Stimulated activated CD8-positive, alpha-beta memory T cell treated with anti-CD3 and anti-CD28 coated beads, Interleukin-7, amount 100 ng/mL, for 1 hour (primary cell): ENCODE measurements at places on chromosomes 11 and 22.

- DNase-seq = no peak
These were observed 46.2 kb downstream of the BLID start for GRCh38 chr11:122069707-122070360.

- no peak for DNase-seq
These were observed 7.4 kb upstream of the BDNF start for GRCh38 chr11:27707676-27708075.

- no peak for DNase-seq
These were observed 156.4 kb downstream of the TTC17 start for GRCh38 chr11:43515090-43515489.

- DNase-seq = no peak
These were observed 387.5 kb downstream of the KCNA4 start for GRCh38 chr11:29629286-29629685.

DNA sequence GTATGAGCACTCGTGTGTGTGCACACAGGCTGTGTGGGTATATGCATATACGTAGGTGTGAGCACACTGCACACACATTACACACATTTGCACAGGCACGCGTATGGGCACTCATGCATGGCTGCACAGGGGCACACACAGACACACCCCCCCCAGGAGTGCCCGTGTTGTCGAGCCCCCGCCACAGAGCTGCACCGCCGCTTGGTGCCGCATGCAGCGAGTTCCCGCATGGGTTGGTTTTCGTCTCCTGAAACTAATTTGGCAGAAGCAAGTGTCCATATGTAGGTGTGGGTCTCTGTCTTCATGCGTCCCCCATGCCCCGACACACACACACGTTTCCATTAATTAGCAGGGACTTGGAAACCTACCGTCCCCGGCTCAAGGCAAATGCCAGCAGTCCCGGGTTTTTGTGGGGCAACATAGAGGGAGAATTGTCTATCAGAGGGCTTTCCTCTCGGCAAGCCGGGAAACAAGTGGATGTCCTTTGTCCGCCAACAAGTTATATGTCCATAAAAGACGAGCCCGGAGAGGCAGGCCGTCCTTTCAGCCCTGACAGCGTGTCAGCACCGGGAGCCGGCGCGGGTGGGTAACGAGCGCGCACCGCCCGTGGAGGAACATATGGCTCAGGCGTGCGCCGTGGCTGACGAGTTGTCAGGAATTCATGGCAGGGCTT, 1291.7 kb downstream of the BRD1 start:
- DNase-seq = no peak

DNA sequence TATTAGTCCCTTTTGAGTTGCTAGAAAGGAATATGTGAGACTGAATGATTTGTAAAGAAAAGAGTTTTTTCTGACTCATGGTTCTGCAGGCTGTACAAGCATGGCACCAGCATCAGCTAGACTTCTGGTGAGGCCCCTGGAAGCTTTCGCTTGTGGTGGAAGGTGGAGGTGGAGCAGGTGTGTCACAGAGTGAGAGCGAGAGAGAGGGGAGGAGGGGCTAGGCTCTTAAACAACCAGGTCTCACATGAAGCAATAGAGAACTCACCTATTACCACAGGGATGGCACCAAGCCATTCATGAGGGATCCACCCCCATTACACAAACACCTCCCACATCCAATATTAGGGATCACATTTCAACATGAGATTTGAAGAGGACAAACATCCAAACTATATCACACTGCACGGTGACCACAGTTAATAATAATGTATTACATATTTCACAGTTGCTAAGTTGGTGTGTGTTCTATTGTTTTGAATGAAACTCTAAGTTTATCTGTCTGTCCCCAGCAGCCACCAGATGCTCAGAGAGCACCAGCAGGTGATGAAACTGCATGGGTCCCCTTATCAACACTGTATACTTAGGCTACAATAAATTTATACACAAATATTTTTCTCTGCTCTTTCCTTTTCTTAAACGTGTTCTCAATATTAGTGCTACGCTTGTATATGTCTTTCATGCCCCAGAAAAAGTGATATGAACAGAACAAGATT, 14.1 kb downstream of the ZFP91 start:
- DNase-seq = no peak

DNA sequence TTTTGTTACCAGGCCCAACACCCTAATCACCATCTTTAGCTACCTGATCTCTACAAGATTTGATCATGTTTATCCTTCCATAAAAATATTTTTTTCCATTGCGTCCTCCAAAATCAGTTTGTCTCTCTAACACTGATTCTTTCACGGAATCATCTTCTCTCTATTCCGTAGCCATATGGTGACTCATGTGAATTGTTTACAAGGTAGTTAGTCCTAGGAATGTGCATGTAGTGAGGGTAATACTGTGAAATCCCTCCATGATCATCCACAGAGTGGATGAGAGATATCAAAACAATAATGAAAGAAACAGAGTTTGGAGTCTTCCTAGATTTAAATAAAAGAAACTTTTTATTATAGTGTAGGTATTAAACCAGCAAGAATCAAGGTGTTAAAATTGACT, 230.2 kb downstream of the METTL15 start:
- DNase-seq = no peak

DNA sequence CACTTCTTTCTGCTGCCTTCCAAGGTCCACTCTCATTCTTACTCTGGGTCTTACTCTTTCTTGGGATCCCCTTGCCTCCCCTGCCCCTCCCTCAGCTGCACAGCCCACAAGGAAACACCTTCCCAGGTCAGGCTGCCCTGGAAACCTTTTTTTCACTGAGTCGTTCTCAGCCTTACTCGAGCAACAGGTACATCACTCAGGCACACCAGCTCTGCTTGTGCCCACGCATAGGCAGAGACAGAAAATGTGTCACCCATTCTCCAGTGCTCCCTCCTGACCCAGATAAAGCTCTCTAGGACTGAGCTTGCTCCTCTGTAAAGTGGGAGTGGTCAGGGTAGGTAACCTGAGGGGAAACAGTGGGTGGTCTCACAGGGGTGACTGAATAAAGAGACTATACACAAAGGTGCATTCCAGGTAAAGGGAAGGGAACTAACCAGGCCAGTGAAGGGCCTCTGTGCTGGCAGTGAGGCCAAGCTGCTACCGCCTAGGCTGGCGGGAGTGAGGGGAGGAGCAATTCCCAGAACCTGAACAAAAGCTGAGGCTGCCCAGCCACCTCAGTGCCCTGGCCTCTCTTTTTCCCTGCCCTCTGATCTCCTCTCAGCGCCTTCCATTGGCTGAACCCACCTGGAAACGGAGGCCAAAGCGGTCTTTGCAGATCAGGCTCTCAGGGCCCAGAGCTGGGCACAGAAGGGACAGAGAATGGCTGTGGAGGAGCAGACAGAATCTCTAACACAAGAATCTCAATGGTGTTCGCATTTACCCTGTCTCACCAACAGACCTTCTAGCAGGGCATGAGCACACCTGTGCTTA, 15.9 kb downstream of the PRG3 start:
- no peak for DNase-seq

GRCh38 chr22:19871023-19871844, 16.6 kb upstream of the GNB1L start:
- no peak for DNase-seq

GRCh38 chr11:68340003-68340767, 27.8 kb downstream of the LRP5 start:
- no peak for DNase-seq

GRCh38 chr11:34558211-34558610, 44.6 kb upstream of the ELF5 start:
- no peak for DNase-seq

GRCh38 chr11:57476757-57477506, 16.6 kb downstream of the RTN4RL2 start:
- no peak for DNase-seq

DNA sequence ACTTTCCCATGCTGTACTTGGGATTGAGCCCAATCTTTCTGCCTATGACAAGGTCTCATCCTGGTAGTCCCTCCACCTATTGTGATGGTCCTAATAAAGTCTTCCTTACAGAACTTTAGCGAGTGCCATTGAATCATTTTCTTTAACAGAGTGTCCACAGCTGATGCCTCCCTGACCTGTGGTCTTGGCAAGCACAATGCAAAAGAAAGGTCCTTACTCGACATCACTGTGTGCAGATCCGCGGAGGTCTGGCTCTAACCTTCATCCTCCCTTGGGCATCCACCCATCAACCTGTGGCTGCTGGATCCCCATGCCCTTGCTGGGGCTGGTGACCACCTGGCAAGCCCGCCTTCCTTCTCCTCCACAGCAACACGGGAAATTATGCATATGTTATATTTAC, 1203.9 kb downstream of the TBC1D22A start:
- DNase-seq = no peak

DNA sequence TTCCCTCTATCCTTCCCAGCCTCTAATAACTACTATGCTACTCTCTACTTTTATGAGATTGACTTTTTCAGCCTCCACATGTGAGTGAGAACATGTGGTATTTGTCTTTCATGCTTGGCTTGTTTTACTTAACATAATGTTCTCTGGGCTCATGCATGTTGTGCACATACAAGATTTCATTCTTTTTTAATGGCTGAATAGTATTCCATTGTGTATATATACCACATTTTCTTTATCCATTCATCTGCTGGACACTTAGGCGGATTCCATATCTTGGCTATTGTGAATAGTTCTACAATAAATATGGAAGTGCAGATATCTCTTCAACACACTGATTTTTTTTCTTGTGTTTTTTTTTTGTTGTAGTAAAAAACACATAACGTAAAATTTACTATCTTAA, 19.4 kb downstream of the OSBP2 start:
- DNase-seq = no peak

- DNase-seq = no peak
These were observed 9.4 kb upstream of the MRPL23 start for GRCh38 chr11:1937616-1938342.

DNA sequence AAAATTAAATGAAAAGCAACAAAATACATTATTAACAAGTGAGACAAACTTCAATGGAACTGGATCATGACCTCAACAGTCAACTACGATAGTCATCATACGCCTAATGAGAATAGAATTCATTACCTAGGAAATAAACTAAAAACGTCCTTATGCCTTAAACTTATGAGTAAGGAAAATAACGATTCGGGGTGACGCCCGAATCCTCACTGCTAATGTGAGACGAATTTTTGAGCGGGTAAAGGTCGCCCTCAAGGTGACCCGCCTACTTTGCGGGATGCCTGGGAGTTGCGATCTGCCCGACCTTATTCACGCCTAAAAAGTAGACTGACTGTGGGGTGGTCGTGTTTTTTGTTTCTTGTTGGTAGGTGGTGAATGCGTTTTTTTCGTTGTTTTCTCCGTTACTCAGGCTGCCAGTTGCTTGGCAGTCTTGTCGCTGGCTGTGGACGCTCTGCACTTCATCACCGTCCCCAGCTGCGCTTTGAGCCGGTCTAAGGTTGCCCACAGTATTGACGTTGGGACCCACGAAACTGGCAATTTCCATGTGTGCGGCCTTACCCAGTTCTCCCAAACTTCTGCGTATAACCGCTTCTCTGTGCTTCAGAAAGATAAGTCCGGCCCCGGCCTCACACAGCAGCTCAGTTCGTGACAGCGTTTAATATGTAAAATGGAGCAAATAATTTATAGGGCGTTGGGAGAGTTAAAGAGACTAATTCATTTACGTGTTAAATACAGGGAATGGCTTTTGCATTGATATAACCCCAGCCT, 593 bp upstream of the POLDIP3 start:
- DNase-seq = peak; percentile 64

GRCh38 chr22:19912271-19912999, 29.1 kb upstream of the COMT start:
- DNase-seq = no peak

DNA sequence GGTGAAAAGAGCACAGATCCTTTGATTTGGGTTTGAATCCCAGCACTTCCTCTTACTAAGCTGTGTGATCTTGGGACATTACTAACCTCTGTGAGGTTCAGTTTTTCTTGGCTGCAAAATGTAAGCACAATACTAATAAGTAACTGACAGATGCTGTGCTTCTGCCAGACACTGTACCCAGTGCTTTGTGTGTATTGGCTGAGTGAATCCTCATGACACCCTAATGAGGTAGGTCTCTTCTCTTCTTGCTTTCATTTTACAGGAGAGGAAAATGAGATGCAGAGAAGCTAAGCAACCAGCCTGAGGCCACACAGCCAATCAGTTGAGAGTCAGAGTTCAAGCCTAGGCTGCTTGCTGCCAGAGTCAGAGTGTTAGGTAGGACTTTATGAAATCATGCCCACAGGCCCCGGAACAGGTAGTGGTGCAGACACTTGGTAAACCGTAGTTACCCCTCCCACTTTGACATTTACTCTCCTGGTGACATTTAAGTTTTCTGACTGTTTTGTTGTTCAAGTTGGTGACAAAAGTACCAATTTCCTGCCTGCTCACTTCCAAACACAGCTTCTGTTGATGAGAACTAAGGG, 21.2 kb downstream of the PTPRJ start:
- peak; percentile 64 for DNase-seq

GRCh38 chr11:1744891-1745700, 5.3 kb downstream of the IFITM10 start:
- DNase-seq = no peak

- DNase-seq = no peak
These were observed 5.5 kb upstream of the IL10RA start for GRCh38 chr11:117980720-117981119.

DNA sequence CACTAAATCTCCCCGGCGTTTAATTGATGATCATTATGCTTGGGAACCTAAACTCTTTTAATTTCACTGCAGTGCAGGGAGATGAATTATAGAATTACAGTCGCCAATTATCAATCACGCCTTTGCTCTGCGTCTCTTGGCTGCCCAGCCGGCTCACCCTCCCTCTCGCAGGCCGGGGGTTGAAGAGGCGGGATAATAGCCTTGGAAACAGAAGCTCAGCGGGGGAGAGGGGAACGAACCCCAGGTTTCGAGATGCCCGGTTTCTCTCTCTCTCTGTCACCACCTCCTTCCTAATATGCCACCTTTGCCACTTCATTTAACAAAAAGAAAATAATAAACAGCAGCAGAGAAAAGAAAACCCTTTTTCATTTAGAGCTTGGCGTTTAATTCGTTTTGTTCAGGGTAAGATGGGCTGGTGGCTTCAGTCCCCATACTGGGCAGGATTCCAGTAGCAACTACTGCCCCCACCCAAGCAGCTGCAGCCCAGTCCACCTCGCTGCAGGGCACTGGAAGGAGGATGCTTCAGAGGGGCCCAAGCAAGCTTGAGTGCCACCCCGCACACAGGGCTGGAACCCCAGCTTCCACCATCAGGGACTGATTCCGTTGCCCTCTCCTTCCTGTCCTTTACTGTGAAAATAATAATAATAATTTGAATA, 271.7 kb downstream of the BUD13 start:
- DNase-seq = no peak
